Smooth muscle cell of trachea (primary cell): ENCODE measurements at places on chromosomes 16 and 17. TPM values are rescaled to one million over a fixed set of nuclear protein-coding genes. Genes with fewer than 3 reads are reported as not detected.

The PRSS33 gene
- not detected in 2 replicates for total RNA-seq

The KCNAB3 gene
- 0.33 and 0.44 TPM in 2 replicates for total RNA-seq

The KIF1C gene
- 65.3 and 110 TPM in 2 replicates for total RNA-seq

The KRT27 gene
- total RNA-seq, result not detected in 2 replicates

The SOST gene
- not detected in 2 replicates for total RNA-seq

The CHD9 gene
- 38.0 and 89.7 TPM in 2 replicates for total RNA-seq

The WFIKKN1 gene
- 0.29 and 0.50 TPM in 2 replicates for total RNA-seq

The PRR35 gene
- not detected in 2 replicates for total RNA-seq

The MCRIP1 gene
- 80.3 and 126 TPM in 2 replicates for total RNA-seq

The AIPL1 gene
- total RNA-seq, result 0.17 TPM in 1 of 2 replicates, not detected in the other

The ZSCAN10 gene
- total RNA-seq, result 0.17 TPM in 1 of 2 replicates, not detected in the other

The NFAT5 gene
- 24.3 and 27.9 TPM in 2 replicates for total RNA-seq

The RANBP10 gene
- 4.9 and 7.8 TPM in 2 replicates for total RNA-seq

The NPB gene
- 0.87 and 2.5 TPM in 2 replicates for total RNA-seq

The CSH2 gene
- not detected in 2 replicates for total RNA-seq

The CCL2 gene
- total RNA-seq, result 2.3 and 50.4 TPM in 2 replicates

The RSL1D1 gene
- 70.8 and 74.9 TPM in 2 replicates for total RNA-seq

The TUBD1 gene
- total RNA-seq, result 2.6 and 4.1 TPM in 2 replicates

The GNG13 gene
- not detected in 2 replicates for total RNA-seq

The LDHD gene
- total RNA-seq, result 2.6 and 2.8 TPM in 2 replicates

The MEOX1 gene
- total RNA-seq, result not detected in 2 replicates

The SOX15 gene
- total RNA-seq, result 0.66 and 0.73 TPM in 2 replicates

The CES4A gene
- total RNA-seq, result 1.6 and 6.5 TPM in 2 replicates

The RNF43 gene
- total RNA-seq, result under 0.01 TPM in 2 replicates

The CCDC182 gene
- total RNA-seq, result not detected in 2 replicates

The TBC1D26 gene
- under 0.01 TPM in 1 of 2 replicates, not detected in the other for total RNA-seq

The SLFN13 gene
- 2.2 and 3.1 TPM in 2 replicates for total RNA-seq

The SPATA32 gene
- not detected in 2 replicates for total RNA-seq
